ENCODE measurements at places on chromosomes 1 and 21.

GRCh38 chr1:63710761-63711380 lies 62.9 kb upstream of the ROR1 start:
- no peak for DNase-seq

DNA sequence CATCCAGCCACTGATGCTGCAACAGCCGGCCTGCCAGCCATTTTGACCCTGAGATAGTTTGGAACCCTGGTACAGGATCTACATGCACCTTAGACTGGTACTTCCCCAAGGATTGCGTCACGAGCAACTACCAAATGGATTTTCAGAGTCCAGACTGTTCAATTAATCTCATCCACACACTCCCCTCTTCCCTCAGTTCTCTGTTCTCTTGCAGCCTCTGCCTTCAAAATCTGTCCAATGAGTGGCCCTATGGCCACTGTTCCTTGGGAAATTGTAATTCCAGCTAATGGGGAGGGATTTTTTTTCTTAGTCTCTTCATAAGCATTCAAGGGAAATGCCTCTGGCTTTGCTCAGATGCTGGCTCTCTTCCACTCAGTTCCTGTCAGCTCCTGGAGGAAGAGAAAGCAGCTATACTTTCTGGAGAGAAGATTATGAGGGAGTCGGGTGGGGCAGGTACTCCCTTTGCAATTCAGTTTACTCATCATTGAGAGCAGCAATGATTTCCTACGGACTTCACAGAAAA lies 19.8 kb upstream of the UAP1 start:
- no peak for DNase-seq

GRCh38 chr1:217392441-217392840 lies 238.4 kb downstream of the GPATCH2 start:
- DNase-seq = no peak

- DNase-seq = no peak
Observed at GRCh38 chr1:58786184-58786926, 2.5 kb upstream of the JUN start.

GRCh38 chr1:84506002-84506728 lies at the start of the genes GNG5 and SPATA1:
GNG5 (minus strand) TSS chr1:84506581; CDS start chr1:84506091, 490 bp downstream.
SPATA1 (plus strand) TSS chr1:84506386; CDS start chr1:84516360, 9,974 bp downstream.
- peak; percentile 92 for DNase-seq

DNA sequence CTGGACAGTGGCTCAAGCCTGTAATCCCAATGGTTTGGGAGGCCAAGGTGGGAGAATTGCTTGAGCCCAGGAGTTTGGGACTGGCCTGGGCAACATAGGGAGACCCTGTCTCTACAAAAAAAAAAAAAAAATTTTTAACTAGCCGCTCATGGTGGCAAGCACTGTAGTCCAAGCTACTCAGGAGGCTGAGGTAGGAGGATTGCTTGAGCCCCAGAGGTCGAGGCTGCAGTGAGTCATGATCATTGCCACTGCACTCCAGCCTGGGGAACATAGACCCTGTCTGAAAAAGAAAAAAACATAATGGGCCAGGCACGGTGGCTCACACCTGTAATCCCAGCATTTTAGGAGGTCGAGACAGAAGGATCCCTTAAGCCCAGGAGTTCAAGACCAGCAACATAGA lies 5.3 kb downstream of the SPATC1L start:
- DNase-seq = no peak

DNA sequence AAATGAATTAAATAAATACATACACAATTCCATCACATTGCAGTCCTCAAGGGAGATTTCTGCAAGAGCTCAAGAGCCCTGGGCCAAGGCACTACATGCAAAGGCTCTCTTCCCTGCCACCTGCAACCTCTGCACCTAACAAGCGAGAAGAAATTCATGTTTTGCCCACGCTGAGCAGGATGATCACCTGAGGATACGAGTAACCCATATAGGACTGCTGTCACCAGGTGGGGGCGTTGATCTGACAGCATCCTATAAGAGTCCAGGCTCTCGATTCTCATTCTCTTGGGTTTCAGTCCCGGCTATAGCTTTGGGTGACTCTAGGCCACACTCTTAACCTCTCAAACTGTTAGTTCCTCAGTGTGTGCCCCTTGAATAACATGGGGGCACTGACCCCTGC lies 18.7 kb upstream of the SPOCD1 start:
- no peak for DNase-seq

- no peak for DNase-seq
Observed at GRCh38 chr1:28200234-28200873, 23.9 kb upstream of the PTAFR start.

DNA sequence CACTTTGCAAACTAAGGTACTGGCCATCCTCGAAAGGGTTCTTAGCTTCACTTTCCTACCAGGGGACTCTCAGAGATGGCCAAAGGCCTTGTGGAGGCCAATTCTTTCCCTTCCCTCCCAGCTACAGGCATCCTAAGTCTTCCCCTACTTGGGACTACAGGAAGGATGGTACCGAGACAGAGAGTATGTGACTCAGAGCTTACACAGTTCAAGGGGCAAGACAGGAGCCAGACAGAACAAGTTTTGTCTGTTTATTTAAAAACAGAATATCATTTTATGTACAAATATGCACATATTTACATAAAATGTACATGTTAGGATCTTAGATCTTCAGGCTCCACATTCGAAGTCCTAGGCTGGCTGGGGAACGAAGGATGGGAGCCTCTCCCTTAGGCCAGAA lies 1.1 kb upstream of the ARHGAP30 start:
- no peak for DNase-seq

GRCh38 chr1:227942021-227942715 lies 5.6 kb downstream of the WNT9A start:
- no peak for DNase-seq

- DNase-seq = no peak
Observed at GRCh38 chr21:40452548-40452947, 394.4 kb downstream of the DSCAM start.

- DNase-seq = peak; percentile 45
Observed at GRCh38 chr1:211476200-211476849, 15.6 kb downstream of the RD3 start.

GRCh38 chr1:210755991-210756659 lies 377.8 kb downstream of the KCNH1 start:
- DNase-seq = no peak

DNA sequence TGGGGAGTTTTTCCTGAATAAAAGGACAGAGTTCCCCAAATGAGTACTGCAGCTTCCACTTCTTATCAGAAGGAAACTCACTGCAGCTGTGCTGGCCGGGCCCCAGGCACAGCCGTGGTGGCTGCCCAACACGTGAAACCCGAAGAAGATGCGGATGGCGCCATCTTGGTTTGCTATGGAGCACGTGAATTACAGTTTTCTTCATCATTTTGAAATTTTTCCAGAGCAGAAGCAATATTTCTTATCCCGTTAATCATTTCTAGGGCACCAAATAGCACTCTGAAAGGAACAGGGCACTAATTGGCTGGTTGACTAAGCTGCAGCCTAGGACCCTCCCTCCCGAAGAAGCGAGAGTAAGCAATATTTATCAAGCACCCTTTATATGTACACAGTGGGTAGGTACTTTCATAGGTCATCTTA lies 63.2 kb upstream of the EPS8L3 start:
- DNase-seq = no peak

- DNase-seq = no peak
Observed at GRCh38 chr1:107900090-107900945, 64.7 kb downstream of the VAV3 start.

- no peak for DNase-seq
Observed at GRCh38 chr1:114505148-114505561, 5.8 kb downstream of the TRIM33 start.

GRCh38 chr1:234629026-234629425 lies 19.0 kb upstream of the IRF2BP2 start:
- DNase-seq = no peak

- DNase-seq = no peak
Observed at GRCh38 chr21:25850126-25850842, 115.5 kb downstream of the GABPA start.

DNA sequence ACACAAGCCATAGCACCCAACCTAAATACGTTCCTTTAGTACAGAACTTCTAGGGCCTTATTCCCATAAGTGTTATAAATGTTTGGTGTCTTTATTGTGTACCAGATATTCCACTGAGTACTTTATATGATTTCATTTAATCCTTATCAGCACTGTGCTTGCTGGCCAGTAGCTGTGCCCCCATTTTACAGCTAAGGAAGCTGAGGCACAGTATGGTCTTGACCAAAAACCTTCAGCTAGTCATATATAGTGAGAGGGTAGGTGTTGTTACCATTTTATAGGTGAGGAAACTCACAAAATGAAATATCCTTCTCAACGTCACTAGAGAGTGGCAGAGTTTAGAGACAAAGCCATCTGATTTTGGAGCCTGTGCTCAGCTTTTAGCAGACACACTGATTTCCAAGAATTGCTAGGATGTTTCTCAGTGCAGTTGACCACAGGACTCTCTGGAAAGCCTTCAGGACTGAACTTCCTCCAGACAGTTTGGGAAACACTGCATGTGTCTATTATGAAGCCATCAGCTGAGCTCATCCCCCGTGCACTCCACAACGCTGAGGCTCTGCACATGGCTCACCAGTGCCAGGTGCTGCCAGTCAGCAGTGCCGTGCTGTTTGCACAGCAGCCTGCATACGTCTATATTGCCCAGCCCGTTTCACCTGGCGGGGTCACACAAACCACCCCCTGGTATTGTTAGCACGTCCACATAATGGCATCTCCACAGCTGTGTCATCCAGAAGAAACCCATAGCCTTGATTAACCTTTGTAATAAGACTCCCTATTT lies 15.4 kb downstream of the NPPA start:
- DNase-seq = no peak

DNA sequence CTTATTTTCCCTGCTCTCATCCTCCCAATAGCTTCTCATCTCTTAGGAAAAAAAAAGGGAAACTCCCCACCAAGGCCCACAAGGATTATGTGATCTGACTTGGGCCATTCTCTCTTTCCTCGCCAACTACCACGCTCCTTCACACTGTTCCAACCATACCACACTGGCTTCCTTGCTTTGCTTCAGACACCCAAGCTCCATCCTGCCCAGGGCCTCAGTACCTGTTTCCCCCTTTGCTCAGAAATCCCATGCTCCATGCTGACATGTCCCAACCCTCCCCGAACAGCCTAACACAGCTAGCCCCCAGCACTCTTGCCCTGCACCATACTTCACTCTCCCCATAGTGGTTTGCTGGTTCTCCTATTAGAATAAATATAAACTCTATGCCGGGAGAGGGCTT lies 39.2 kb downstream of the MAB21L3 start:
- DNase-seq = no peak

- no peak for DNase-seq
Observed at GRCh38 chr1:82000221-82000620, 199.5 kb downstream of the ADGRL2 start.

DNA sequence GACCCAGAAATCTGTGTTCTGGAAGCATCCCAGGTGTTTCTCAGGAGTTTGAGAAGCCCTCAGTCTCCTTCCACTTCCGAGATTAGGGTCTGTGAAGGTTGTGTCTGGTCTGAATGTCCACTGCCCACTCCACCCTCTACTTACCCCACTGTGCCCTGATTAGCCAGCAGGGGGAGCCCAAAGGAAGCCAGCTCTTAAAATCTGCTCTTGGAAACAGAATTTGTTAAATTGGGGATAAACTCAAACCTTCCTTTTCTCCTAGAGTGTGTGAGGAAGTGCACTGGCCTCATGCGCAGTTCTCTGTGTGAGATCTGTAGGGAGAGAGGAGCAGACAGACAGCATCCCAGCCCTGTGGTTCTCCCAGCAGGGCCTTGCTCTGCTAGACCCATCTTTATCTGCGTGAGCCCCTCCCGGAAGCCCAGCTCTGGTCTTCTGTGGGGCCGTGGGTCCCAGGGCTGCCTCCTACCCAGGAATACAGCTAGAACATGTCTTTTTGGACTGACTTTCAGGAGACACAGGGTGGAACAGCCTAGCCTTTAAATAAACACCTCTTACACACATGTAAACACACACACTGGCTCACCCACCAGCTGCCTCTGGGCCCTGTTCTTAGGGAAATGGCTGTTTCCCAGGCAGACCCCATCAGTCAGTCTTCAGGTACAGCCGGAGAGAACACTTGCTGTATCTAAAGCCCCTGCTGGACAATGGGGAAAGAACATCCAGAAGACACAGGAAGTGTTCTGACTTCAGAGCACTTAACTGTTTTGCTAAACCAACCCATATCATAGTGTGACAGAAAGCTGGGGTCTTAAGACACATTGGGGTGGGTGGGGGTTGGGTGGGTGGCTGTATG lies 52.2 kb downstream of the SMYD2 start:
- no peak for DNase-seq

DNA sequence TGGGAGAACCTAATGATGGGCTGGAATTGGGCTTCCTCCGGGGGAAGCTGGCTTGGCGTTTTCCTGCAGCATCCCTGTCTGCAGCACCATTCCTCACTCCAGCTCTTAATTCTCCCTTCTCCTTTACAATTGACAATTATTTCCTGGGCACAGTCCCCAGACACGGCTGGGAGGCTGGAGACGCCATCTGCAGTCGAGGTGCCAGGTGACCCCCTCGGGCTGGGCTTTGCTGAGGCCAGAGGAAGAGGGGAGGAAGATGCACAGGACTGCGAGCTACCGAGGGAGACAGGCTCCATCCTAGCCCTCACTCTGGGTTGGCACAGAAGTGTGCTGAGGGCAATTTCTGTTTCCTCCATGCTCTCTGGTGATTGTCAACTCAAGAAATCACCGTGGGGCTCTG lies 453.8 kb downstream of the PTPRU start:
- DNase-seq = no peak

- no peak for DNase-seq
Observed at GRCh38 chr21:29233256-29233546, 65.5 kb upstream of the BACH1 start.

DNA sequence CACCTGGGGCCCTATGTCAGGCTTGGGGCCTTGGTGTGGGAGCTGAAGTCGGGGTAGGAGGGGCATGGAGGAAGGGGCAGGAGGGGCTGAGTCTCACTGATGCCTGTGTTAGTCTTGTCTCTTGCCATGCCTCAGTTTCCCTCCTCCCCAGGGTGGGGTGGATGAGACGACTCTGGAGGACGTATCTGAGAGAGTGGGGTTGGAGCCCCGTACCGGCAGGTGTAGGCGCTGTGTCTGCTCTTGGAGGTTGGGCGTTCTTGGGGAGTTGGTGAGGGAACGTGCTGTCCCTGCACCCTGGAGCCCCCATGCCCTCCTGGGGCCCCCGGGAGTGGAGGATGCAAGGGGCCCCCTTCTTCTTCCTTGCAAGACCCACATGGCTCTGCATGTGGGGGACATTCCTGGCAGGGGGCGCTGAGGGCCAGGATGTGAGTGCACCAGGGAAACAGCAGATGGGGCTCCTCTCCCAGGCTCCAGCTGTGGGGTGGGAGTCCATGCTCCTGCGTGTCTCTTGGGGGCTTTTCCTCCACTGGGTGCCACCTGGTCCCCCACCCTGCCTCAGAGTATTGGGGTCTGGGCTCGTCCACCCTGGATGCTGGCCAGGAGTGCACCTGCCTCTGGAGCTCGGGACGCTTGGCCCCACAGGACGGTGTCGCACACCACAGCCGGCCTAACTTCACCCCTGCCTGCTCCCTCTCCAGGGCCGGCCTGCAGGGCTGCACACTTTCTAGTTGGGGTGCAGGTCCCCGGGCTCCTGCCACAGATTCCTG lies 1.4 kb upstream of the TNFRSF14 start:
- no peak for DNase-seq

GRCh38 chr1:38817267-38818174 lies 42.1 kb downstream of the RRAGC start:
- DNase-seq = no peak

GRCh38 chr1:108551137-108551862 lies 8.6 kb upstream of the EEIG2 start:
- no peak for DNase-seq

Measured in GM18507 (cell line).